Transverse colon (tissue), 4 donors: ENCODE measurements at places on chromosomes 16 and 17. TPM values are rescaled to one million over a fixed set of nuclear protein-coding genes. Genes with fewer than 3 reads are reported as not detected.

DNA sequence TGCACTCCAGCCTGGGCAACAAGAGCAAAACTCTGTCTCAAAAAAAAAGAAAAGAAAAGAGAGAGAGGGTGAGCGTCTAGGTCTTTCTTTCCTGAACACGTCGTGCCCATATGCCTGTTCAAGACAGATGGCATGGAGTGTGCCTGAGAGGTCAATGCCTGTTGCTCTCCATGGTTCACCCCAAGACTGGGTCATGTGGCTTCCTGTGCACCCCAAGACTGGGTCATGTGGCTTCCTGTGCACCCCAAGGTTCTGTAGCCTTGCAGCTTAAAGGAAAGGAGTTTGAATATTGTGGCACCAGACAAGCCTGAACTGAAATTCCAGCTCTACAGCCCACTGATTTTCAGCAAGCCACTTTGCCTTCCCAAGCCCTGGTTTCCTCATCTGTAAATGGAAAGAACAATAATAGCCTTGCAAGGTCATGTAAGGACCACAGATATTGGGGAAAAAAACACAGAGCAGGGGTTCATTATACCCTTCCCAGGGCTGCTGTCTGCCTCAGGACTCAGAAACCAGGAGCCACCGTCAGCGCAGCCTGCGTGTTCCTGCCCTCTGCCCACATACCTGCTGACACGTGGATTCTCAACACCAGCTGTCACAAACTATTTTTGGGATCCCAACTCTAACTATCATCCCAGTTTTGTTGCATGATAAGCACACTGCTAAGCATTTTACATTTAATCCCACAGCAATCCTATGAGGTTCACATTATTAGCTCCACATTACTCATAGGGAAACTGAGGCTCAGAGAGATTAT lies 18.0 kb upstream of the NAGS start:
- no peak for DNase-seq

GRCh38 chr17:70074236-70074830 lies 692 bp upstream of the KCNJ16 start:
- no peak for DNase-seq

DNA sequence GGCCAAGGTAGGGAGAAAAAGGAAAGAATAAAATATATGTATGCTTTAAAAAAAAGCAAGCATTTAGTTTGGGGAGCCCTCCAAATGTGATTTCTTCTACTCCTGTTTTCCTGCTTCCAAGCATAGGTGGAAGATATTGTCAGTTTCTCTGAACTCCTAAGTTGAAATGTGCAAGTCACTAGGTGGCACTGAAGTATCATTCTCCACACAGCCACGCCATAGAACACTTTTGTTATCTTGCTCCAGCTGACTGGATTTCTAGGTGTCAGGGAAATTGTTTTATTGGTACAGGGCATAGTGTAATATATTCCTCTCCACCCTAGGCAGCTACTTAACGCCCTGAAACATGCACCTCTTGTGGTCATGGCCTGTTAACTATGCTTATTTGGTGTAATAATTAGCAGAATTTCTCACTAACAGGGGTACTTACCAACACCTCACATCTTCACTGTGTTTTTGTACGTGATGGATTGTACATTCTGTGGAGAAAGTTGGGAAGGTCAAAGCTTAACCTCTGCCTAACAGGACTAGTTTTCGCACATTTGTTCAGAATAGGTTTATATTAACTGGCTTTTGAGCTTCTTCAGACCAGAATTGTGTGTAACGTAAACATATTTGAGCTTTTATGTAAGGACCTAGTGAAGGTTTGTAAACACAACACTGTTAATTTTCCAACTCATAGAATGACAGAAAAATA lies 69.3 kb downstream of the FTO start:
- peak; percentile 51 for DNase-seq

DNA sequence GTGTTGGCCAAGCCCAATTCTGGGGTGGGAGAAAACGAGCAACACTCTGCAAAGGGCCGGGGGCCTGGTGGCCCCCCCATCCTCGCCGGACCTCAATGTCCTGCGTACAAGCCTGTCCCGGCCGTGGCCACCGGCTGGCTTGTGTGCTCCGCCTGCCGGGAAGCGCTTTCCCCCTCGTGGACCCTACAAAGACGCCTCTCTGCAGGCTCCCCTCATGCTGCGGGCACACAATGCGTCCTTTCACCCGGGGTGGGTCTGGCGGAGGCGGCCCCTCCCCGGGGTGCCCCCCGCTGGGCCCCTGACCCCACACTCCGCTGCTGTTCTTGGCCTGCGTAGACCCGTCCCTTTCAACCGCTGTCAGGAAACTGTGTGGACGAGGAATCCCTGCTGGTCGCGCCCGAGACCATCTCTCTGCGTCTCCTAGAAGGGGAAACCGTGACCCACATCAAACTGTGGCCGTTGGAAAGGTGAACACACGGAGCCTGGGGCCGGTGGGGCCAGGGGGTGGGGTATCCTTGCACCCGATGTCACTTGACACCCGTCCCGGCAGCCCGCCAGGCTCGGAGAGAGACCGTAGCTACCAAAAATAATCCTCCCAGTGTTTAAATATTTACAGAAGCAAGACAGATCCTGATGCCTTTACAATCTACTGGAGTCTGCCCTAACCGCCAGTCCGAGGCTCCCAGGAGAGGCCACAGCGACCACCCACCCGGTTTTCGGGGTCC lies 43.6 kb downstream of the TBC1D16 start:
- peak; percentile 43 for DNase-seq

DNA sequence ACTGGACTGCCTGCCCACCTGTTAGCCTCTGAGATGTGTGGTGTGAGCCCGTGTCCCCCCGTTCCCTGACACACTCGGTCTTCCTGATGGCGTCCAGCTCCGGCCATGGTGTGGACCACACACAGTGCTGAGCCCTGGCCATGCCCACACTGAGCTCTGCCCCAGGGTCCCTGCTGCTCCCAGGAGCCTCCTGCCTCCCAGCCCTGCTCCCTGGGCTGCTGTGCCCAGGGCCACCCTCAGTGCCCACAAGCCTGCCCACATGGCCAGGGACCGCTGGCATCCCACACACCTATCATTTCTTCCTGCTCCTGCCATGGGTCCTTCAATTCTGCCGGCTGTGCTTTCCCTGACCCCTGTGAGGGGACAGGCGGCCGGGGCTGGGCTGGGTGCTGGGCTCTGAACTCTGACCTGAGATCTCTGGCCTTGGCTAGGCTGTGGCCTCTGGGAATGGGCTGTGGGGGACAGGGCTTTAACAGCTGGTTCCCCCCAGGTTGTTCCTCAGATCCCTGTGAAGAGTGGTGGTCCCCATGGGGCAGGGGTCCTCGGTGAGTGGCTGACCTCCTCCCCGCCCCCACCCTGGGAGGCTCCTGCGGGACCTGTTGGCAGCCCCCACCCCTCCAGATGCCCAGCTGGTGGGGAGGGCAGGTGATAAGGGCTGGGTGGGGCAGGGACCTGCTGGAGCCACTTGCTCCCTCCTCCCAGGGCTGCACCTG lies 4.0 kb downstream of the CEMP1 start:
- DNase-seq: no peak

DNA sequence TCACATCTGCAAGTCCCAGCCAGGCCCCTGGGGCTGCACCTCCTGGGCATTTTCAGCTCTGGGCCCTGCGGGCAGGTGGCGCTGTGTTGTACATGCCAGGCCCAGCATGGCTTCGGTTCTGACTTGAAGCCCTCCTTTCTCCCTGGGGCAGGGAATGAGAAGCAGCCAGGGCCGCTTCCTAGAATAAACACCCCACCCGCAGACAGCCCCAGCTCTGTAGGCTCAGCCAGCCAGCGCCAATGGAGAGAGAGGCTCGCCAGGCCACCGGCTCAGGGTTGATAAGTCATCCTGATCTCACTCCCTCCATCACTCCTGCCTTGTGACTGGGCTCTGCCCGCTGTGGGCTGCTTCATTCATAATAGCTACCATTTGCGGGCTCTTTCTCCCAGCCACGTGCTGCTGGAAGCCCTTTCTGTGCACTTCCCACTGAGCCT lies 6.0 kb upstream of the GLIS2 start:
- DNase-seq: peak; percentile 72

Gene OR1G1
- total RNA-seq: not detected

Gene GAS7
- total RNA-seq: 9.2 TPM

GRCh38 chr17:2383628-2384167 lies 17.2 kb downstream of the MNT start:
- DNase-seq: no peak

DNA sequence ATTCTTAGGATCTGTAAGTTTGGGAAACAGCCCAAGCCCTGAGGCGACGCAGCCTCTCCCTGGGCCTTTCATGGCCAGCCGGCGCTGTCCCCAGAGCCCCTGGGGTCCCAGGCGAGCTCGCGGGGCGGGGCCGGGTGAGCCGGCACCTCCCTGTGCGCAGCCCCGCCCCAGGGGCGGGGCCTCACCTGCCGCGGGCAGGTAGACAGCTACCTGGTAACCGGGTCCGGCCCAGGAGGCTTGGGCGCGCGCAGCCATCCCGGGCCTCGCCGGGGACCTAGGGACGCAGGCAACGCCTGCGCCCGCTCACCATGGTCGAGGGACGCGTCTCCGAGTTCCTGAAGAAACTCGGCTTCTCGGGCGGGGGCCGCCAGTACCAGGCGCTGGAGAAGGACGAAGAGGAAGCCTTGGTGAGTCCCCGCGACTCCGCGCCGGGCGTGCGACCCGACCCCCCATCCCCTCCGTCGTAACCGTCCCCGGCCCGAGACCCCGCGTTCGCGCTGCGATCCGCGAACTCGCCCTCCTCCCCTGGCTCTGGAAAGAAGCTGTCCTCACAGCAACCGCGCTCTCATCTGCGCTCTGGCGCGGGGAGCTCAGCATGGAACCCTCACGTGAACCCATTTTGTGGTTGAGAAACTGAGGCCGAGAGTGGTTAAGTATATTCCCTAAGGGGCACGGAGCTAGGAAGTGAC lies at the start of gene ATP2C2:
TSS of gene ATP2C2 (plus strand) at position 231 of the 689 bp plus-strand sequence. CDS start at position 309, 78 bp downstream.
- peak; percentile 86 for DNase-seq

GRCh38 chr17:14061666-14062560 lies 7.4 kb upstream of the COX10 start:
- DNase-seq: no peak

Gene PKD1
- total RNA-seq: 131 TPM

- DNase-seq: no peak
Observed at GRCh38 chr16:19400711-19401110, 17.0 kb upstream of the TMC5 start.

Gene NPIPA1
- total RNA-seq: 115 TPM

Gene BAHCC1
- 14.2 TPM for total RNA-seq

DNA sequence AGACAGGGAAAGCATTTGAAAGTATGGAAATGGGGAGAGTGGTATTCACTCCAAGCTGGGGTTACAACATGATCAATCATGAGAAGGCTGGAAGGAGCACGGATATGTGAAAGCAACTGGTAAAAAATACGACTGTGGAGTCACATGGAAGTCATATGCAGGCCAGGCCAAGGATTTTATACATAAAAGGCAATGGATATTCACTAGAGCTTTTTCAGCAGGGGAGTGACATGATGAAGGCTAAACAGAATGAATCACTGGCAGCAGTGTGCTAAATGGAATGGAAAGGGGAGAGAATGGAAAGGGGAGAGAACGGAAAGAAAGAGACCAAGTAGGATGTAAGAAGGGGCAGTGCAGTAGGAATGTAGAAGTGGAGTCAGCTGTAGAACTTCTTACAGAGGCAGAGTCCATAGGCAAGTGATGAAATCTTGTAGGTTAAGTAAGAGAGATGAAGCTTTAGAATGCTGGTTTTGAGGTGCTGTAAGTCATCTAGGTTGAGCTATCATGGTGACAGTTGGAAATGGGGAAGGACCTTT lies 13.0 kb upstream of the NETO2 start:
- DNase-seq: no peak

DNA sequence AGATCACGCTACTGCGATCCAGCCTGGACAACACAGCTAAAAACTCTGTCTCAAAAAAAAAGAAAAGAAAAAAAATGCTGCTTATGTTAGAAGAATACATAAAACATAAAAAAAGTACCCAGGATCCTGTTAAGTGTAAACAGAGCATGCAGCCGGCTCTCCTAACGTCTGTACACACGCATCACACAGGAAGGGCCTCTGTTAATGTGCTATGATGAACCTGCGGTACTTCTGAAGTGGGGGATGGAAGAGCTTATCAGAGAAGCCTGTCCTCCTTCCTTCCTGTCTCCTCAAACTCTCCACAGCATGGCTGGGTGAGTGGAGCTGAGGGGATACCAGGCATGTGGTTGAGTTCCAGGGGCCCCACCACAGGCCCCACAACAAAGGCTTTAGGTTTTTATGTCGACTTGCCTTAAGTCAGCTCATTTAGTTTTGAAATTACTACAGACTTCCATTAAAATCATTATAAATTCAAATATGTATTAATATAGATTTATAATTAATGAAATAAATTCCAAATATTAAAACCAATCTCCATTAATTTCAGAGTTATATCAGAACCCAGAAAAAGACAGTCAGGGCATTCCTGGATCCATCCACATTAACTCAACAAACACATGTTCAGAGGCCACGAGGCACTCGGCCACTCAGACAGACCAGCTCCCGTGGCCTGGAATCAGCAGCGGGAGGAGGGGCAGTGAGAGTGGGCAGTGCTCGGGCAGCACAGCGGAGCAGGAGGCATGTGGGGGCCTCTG lies 11.7 kb downstream of the CCDC57 start:
- DNase-seq: no peak

Gene KRTAP2-3
- total RNA-seq: not detected

- DNase-seq: no peak
Observed at GRCh38 chr16:60295451-60295850, 1561.3 kb upstream of the GOT2 start.

DNA sequence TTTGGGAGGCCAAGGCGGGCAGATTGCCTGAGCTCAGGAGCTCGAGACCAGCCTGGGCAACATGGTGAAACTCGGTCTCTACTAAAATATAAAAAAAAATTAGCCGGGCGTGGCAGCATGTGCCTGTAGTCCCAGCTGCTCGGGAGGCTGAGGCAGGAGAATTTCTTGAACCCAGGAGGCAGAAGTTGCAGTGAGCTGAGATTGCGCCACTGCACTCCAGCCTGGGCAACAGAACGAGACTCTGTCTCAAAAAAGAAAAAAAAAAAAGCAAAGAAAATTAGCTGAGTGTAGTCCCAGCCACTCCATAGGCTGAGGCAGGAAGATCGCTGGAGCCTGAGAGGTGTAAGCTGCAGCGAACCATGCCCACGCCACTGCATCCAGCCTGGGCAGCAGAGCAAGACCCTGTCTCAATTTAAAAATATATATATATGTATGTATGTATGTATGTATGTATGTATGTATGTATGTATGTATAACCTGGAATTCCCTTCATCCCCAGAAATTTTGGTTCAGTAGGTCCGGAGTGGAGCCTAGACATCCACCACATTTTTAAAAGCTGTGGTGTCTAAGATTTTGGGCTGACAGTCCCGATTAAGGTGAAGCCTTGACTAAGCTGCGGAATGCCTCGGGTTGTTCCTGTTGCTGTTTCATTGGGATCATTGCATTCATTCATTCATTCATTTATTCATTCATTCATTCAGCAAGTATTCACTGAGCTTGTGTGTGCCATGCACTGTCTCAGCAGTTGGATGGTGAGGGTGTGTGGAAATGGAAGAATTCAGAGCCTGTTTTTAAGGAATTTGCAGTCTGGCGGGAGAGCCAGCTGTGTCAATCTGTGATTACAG lies 25.9 kb downstream of the TMEM94 start:
- no peak for DNase-seq

GRCh38 chr16:30532285-30533145 lies 2.1 kb downstream of the ZNF747 start:
- DNase-seq: no peak

DNA sequence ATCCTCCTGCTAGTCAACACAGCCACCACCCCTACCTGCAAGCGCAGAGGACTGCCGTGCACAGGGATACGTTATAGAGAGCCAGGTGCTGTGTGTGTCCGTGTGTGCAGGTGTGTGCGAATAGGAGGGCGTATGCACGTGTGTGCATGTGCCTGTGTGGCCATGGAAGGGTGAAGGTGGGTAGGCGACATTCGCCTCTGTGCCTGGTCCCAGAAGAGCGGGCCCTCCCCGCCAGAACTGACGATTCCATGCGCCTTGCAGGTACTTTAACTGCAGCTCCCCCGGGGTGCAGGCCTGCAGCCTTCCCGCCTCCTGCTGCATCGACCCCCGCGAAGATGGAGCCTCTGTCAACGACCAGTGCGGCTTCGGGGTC lies 8.7 kb downstream of the PDE6G start:
- DNase-seq: no peak
